Naive thymus-derived CD4-positive, alpha-beta T cell (primary cell): ENCODE measurements at places on chromosomes 2 and 18. TPM values are rescaled to one million over a fixed set of nuclear protein-coding genes. Genes with fewer than 3 reads are reported as not detected.

ST8SIA3 gene
- not detected in 2 replicates for total RNA-seq

RESP18 gene
- not detected in 2 replicates for total RNA-seq

CEP76 gene
- total RNA-seq, result 6.9 TPM

SNORC gene
- total RNA-seq, result 3.0 TPM

GALR1 gene
- total RNA-seq, result not detected in 2 replicates

NEU4 gene
- 13.9 TPM for total RNA-seq

GKN2 gene
- total RNA-seq, result not detected

SKOR2 gene
- total RNA-seq, result not detected

AGXT gene
- not detected for total RNA-seq

NETO1 gene
- not detected in 2 replicates for total RNA-seq

CIB4 gene
- not detected for total RNA-seq

KRTCAP3 gene
- 11.5 TPM for total RNA-seq

DNA sequence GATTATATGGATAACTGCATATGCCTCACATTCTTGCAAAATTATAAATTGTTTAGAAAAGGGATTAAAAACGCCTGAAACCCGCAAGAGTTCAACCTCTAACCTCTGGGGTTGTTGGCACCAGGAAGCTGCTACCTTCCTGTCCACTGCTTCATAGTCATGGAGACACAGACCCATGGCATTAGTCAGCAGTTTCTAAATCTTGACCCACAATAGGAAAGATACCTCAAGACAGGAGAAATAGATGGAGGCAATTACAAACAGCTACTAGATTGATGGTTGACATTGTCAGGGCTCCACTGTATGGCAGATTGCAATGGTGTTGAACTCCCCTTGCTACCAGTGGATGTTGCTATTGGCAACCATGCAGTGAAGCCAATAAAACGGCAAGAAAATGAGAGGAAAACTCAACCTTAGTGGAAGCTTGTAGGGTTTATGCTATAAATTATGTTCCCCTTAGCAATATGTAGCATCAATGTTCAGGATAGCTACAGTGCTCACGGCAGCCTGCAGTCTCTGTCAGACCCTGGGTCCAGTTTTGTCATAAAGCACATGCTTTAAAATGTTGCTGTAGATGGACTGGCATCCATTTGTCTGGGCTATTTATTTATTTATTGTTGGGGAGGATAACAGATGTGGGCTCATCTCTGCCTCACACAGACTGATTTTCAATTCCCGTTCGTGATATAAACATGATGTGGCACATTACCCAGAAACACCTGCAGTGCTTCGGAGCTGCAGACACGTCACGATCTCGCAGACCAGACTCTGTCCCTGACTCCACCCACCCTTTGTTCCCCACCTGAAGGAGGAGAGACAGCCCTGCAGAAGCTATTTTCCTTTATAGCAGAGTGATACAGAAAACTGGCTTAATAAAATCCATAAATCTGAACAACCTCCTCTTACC lies 233.4 kb downstream of the AGPS start:
- DNase-seq, result no peak

GRCh38 chr2:16271231-16271896 lies 331.0 kb downstream of the MYCN start:
- no peak for DNase-seq

GRCh38 chr2:189709501-189710221 lies 35.2 kb downstream of the ANKAR start:
- no peak for DNase-seq

DNA sequence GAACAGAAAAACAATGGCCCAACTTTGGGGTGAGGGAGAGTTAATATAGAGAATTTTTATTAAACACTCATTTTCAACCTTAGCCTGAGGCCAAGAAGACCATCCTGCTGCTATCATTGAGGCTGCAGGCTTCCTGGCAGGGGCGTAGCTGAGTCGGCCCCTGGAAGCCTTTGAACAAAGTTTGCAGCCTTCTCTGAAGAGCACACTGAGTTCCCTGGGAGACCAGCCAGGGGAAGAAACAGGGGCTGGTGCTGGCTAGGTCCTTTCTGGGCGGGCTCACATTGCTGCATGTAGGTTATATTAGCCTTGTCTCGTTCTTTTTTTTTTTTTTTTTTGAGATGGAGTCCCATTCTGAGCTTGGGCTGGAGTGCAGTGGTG lies 126.8 kb upstream of the HS6ST1 start:
- no peak for DNase-seq

GRCh38 chr2:19580830-19581229 lies 222.4 kb upstream of the OSR1 start:
- no peak for DNase-seq

DNA sequence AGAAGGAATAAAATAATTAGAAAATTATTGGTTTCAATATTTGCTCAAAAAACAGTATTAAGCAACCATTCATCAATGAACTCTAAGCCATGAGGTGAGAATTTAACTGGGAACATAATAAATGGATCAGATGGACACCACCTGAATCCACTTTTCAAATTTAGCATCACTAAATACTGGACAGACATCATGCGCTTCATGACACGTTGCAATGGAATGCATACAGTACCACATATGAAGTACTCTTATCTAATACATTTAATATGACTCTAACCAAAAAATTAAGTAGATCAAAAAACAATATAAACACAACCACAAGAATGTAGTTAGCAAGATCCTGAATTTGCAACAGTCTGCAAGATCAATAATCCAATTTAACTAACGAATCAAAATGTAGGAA lies 76.6 kb downstream of the COBLL1 start:
- no peak for DNase-seq

DNA sequence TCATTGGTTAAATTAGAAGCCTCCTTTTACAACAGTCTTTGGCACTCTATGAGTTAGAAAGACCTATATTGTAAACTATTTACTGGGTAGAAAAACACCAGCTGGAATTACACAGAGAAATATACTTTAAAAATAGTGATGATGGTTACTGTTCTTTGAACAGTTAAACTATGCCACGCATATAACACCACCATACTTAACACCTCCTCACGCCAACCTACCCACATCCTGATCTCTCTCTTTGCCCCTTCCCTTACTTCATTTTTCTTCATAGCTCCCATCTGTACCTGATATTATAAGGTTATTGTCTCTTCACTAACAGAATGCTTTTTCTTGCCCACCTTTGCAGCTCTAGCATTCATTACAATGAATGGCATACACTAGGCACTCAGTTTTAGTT lies 173.8 kb downstream of the DPP4 start:
- DNase-seq, result no peak

- DNase-seq, result no peak
These were observed 68.1 kb downstream of the ANTXR1 start for GRCh38 chr2:69081001-69081580.

GRCh38 chr2:144350151-144350802 lies 169.6 kb downstream of the ZEB2 start:
- DNase-seq, result no peak

DNA sequence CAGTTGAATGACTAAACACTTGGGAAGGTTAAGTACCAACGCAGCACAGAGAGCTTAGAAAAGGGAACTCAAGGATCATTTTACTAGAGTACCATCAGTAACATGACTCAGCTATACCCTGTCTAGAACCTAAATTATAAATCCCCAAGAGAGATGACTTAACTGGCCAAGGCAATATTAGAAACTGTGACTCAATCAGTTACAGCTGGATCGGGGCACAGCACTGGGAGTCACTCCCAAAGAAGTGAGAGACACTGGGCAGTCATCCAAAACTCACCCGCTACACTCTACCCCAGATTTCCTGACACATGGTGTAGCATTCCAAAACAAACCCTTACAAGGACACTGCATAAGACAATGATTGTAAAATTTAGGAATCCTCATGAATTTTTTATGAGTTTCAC lies 17.7 kb downstream of the IWS1 start:
- no peak for DNase-seq

DNA sequence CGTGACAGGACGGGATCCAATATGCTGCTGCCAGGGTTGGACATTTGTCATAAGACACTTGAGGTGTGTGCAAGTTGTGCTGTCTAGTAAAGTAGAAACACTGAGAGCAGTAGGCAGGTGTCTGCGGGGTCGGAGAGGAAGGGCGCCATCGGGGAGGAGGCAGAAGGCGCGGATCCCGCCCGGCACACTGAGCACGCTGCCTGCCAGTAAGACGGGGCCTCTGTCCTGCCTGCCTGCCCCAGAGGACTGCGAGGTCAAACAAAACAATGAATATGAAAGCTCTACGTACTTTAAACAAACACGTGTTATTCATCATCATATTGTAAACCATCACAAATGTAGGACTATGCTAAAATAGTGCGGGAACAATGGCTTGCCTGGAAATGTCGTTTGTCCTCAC lies 349.3 kb upstream of the SALL3 start:
- no peak for DNase-seq

GRCh38 chr2:202148515-202149154 lies 75.6 kb downstream of the KIAA2012 start:
- no peak for DNase-seq

DNA sequence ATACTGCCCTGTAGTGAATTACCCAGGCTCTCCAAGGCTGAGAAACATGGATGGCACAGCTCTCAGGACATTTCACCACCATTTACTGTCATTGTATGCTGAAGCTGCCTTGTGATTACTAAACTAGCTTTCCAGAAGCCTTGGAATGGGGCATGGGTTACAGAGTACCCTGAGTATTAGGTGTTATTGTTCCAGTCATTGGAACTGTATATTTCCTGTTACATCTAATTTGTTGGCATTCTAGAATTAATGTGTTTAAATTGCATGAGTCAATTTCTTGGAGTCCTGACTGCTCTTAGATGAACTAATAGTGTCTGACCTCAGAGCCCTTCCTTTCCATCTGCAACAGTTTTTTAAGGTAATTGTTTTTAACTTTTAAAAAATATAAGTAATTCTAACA lies 9.0 kb downstream of the DGUOK start:
- no peak for DNase-seq

GRCh38 chr2:217127744-217128143 lies 267.9 kb upstream of the TNP1 start:
- DNase-seq, result no peak

GRCh38 chr18:45268583-45268982 lies 346.7 kb upstream of the SLC14A2 start:
- no peak for DNase-seq

DNA sequence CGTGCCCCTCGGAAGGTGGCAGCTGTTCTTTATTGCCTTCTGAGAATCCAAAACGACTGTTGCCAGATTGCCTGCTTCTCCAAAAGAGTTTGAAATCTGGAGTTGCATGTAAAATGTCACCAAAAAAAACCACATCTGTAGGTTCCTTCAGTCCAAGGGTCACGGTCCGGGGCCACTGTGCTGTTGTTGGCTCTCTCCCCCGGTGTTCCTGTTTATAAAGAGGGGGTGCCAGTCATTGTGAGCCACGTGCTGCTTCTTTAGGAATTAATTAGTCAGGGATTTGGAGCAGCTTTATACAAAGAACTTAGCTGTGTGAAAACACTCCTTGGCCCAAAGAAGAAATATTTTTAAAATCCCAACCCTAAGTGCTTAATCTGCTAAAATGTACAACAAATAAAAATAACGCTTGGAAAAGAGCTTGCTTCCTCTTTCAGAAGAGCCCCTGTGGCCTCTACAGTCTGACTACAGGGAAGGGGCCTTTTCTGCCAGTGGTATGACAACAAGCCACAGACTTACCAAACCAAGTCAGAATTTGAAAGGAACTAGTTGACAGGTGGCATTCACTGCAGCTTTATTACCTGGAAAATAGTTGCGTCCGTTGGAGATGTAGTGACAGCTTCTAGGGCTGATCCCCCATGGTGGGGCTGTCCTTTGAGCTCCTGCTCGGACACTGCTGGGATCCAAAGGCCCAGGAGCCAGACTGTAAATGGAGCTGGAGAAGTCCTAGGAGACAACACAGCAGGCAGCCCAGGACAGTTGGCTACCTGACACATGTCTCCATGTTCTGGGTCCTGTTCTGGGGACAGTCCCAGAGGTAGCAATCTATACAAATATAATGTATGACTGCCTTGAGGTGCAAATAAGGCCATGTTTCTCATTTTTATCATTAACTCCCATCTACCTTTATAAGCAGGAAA lies 84.5 kb upstream of the SLC1A4 start:
- no peak for DNase-seq

GRCh38 chr18:56841836-56842235 lies 190.7 kb downstream of the WDR7 start:
- no peak for DNase-seq

- DNase-seq, result no peak
These were observed 274.0 kb upstream of the SPRED2 start for GRCh38 chr2:65706411-65706810.

GRCh38 chr18:38635709-38636430 lies 1070.3 kb upstream of the CELF4 start:
- DNase-seq, result no peak

GRCh38 chr2:176560296-176560695 lies 291.1 kb downstream of the MTX2 start:
- DNase-seq, result no peak

- DNase-seq, result peak; percentile 16
These were observed 84.9 kb downstream of the CMPK2 start for GRCh38 chr2:6780765-6781274.

DNA sequence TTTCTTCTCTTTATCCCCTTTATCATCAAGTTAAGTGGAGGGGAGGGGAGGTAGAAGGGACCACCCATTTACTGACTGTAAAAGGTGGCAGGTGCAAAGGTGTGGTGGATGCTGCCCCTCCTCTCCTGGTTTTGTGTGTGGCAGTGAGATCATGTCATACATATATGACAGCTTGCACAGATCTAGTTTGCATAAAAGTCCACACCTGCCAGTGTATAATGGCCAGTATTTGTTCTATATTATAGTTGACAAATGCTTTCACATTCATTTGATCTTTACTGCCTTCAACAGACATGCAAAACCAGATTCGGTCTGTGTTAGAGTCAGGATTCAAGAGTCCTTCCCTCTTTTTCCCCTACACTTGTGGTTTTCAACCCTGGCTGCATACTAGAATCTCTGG lies 55.1 kb downstream of the TGFA start:
- DNase-seq, result no peak

DNA sequence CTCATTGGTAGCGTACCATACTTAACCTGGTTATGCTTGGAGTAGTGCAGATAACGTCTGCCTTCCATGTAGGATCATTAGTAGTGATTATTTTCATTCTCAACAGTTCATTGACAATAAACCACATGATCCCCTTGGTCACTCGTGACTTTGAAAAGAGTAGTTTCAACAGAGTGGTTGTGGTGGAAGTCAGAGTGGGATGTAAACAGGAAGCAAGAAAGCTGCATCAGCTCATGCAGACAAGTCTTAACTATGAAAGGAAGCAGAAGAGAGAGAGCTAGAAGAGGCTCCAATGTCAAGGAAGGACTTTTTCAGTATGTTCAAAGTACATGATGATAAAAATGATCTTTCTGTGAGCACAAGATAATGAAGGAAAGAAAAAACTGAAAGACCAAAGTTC lies 287.4 kb downstream of the MBD2 start:
- DNase-seq, result no peak

GRCh38 chr2:159371506-159371905 lies 85.0 kb upstream of the WDSUB1 start:
- DNase-seq, result no peak
